Ovary (tissue), 10 donors: ENCODE measurements at places on chromosomes 2 and 18.

DNA sequence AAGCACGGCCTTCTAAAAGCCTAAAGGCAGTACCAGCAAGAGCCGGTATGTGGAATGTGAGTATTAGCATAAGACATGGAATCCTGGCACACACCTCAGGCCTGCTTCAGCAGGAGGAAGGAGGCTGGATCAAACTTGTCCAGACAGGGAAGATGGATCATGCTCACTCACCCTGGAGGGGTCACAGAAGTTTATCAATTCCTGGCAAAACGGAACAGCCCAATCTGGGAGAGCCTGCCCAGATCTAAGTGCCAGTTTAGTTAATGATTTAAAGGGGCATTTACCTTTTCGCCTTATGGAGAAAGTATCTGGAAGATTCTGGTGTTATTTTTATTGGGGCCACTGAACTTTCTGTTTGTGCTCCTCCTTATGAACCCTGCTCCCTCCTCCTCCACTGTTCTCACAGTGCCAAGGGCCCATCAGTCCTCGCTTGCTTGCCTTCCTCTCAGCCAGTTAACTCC is 58.3 kb upstream of the NFE2L2 start:
- no peak for DNase-seq

DNA sequence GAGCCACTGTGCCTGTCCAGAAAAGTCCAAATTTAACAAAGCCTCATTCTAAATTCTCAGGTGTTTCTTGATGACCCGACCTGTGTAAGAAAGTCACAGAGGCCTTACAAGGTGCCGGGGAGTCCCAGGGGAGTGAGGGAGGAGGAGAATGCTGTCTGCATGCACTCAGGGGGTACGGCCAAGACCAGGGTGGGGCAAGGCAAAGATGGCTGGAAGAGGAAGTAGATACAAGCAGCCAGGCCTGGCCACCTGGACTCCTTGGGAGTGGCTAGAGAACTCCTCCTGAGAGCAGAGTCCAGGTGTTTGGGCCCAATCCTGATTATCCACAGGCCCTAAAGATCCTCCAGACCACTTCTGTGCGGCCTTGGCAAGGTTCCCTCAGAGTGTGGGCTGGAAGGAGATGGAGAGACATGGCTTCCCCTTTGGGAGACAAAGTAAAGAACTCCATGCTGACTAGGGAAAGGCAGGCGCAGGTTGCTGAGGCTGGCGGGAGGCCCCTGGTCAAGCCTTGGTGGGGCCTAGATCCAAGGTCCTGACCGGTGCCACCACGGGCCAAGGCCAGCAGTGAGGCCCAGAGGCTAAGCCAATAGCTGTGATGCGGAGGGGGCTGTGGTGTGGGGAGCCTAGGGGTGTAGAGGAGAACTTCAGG is 74.7 kb downstream of the COPS8 start:
- DNase-seq, result no peak

DNA sequence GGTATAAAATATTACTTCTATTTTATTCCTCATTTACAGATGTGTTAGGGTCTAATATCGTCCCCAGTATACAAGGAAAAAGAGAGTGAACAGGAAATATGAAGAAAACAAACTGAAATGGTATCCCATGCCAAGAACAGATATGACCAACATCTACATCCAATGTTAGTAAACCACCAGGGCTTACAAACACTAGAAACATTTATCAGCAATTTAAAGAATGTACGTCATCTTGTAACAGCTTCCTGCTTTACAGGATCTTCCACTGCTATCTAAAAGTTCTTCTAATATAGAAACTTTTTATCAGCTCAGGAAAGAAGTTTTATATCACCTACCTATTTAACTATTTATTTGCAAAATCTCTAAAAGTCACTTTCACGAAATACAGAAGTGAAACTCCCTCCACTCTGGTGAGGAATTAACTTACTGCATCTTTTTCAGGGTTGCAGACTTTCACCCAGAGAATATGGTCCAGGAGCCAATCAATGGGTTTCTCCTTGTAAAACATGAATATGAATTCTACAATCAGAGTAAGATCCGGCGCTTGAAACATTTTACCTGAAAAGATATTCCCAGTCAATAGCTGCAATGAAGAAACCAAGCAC is 35.2 kb downstream of the UNC50 start:
- DNase-seq, result no peak

DNA sequence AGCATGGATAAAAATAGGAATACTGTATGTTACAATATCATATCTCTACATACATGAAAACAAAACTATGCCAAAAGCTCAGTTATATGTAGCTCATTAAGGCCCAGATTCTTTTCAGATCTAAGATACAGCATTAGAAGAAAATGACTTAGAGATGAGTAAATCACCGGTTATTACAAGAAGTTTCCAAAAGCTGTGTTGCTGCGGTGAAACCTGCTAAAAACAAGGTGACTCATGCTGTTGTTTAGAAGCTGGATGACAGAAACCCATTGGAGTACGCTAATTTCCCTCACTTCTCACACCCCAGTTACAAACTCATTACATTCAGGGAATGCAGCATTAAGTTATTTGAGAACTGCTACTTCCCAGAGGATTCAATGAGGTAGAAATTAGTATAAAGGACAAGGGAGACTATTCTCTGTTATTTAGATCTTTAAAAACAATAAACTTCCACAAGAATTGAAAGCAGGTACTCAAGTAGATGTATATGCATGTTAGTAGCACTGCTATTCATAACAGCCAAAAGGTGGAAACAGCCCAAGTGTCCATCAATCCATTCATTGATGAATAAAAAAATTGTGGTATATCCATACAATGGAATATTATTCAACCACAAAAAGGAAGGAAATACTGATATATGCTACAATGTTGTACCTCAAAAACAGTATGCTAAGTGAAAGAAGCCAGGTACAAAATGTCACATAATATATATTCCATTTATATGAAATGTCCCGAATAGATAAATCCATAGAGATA is 32.6 kb downstream of the RBKS start:
- DNase-seq, result no peak

- no peak for DNase-seq
Measured at GRCh38 chr2:46706264-46706983, 209.2 kb downstream of the MCFD2 start.

- no peak for DNase-seq
Measured at GRCh38 chr2:122203523-122203922, 448.1 kb downstream of the TSN start.

GRCh38 chr2:216084547-216084946 is 2.8 kb downstream of the TMEM169 start:
- no peak for DNase-seq

- no peak for DNase-seq
Measured at GRCh38 chr2:39724828-39725144, 54.3 kb downstream of the THUMPD2 start.

DNA sequence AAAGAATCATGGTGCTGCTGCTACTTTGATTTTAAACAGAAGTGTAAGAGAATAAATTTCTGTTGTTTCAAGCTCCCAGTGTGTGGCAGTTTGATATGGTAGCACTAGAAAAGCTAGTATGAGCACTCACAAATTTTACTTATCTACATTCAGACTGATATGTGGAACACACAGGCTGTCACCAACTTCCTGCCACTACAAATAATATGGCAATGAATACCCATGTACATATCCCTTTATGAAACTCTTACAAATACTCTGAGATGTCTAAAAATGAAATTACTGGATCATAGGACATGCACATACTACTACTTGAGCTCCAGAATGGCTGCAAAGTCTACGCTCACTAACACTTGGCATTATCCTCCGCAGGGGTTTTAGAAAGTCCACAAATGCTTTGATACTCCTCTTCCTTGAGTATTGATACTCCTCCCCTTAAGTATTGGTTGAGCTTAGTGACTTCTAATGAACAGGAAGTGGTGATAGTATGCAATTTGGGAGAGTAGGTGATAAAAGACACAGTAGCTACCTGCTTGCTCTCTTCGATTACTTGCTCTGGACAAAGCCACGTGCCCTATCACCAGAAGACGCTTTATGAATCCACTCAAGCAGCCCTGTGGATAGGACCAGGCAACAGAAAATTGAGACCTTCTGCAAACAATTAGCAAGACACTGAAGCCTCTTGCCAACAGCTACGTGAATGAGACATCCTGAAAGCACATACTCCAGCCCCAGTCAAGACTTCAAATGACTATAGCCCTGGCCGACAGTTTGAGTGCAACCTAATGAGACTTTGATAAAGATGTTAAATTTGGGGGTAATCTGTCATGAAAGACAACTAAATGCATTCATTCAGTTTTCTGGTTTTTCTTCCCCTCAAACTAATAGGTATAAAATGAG is 35.4 kb downstream of the FBXO11 start:
- no peak for DNase-seq

DNA sequence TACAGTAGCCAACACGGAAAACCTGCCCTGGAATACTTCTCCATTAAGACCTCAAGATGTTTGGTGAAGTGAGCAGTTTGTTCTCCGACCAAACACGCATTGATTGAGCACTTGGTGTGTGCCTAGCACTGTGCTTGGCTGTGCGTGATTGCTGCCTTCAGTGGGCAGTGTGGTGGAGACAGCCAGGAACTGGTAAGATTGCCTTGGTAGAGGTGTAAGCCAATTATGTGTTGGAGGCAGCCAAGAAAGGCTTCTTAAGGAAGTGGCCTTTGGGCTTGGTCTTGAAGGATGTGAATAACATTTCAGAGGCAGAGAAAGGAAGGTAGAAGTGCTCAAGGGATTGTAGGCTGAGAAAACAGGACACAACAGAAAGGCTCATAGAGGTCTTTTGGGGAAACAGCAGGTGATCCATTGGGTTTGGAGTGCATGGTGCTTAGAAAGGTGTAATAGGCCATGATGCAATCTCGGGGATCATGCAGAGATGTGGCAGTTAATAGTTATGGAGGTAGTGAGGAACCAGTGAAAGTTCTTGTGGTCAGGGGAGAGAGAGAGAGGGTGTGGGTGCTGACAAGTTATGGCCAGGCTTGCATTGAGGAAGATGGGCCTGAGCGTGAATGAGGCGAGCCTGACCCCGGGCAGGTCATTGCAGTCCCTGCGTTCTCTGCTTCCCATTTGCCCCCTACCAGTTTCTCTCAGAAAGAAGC is 6.3 kb downstream of the B3GNT2 start:
- no peak for DNase-seq

GRCh38 chr2:20571231-20571630 is 79.7 kb downstream of the HS1BP3 start:
- DNase-seq, result no peak

GRCh38 chr2:33214857-33215256 is 261.6 kb upstream of the RASGRP3 start:
- DNase-seq, result no peak

DNA sequence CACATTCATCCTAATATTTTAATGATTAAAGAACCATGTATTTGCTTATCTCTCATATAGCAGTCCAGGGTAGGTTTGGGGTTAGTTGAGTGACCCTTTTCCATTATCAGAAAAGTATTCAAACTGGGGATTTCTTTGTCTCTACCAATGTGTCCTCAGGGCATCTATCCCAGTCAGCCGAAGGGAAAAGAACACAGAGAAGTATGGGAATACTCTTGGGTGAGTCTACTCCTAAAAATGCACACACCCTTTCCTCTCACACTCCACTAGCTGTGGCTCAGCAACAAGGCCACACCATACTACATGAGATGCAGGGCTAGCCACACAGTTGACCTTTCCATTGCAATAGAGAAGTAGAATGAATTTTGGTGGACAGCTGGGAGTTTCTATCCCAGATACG is 114.3 kb downstream of the NXPH2 start:
- no peak for DNase-seq

DNA sequence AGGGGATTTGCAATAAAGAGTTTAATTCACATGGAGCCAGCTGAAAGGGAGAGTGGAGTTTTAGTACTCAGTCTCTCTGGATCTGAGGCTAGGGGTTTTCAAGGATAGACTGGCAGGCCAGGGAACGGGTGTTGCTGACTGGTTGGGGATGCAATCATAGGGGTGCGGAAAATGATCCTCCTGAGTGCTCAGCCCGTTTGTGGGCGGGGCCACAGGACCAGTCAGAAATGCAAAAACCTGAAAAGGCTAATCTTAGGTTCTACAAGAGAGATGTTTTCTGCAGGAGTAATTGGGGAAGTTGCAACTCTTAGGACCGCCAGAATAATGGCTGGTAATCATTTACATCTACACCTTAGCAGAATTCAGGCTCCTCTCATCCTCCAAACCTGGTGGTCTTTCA is 2.5 kb downstream of the NFU1 start:
- no peak for DNase-seq
